ENCODE measurements at places on chromosomes 1 and 21. TPM values are rescaled to one million over a fixed set of nuclear protein-coding genes. Genes with fewer than 3 reads are reported as not detected.

Gene WDR64
- not detected for total RNA-seq

Gene LRRN2
- 0.28 TPM for total RNA-seq

Gene BTBD19
- total RNA-seq, result 4.3 TPM

Gene FCGR3A
- total RNA-seq, result not detected

Gene ZMYND12
- total RNA-seq, result 0.28 TPM

Gene UMODL1
- 0.14 TPM for total RNA-seq

Gene INPP5B
- 32.1 TPM for total RNA-seq

Gene RIPK4
- total RNA-seq, result under 0.01 TPM

Gene GORAB
- total RNA-seq, result 18.7 TPM

Gene RSPH1
- total RNA-seq, result 0.14 TPM

Gene KRTAP13-2
- not detected for total RNA-seq

Gene MYOG
- not detected for total RNA-seq

Gene NCMAP
- not detected for total RNA-seq

Gene OR2L2
- total RNA-seq, result under 0.01 TPM

Gene IGSF5
- total RNA-seq, result not detected

Gene WASF2
- 10.0 TPM for total RNA-seq

Gene AKNAD1
- not detected for total RNA-seq

Gene SORT1
- total RNA-seq, result 4.7 TPM

Gene XCL1
- not detected for total RNA-seq

Gene CR1L
- total RNA-seq, result not detected

Gene FNBP1L
- 12.9 TPM for total RNA-seq

Gene LCE6A
- not detected for total RNA-seq

Data from smooth muscle cell of bladder (primary cell).